ENCODE measurements at places on chromosomes 16 and 17.

DNA sequence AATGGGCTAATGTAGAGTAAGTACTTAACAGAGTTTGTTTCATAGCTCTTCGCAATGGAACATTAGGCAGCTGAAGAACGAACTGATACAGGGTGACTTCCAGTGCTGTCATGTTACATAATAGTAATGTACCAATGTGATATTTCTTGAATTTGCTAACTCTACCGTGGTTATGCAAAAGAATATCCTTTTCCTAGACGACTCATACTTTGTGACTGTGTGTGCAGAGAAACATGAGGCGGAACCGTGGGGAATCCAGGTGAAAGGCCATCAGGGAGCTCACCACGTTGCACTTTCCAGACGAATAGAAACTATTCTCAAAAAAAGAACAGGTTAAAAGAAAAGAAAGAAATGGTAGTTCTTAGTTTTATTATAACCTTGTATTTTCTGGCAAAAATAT, 13.2 kb downstream of the NOB1 start:
- DNase-seq, result no peak

DNA sequence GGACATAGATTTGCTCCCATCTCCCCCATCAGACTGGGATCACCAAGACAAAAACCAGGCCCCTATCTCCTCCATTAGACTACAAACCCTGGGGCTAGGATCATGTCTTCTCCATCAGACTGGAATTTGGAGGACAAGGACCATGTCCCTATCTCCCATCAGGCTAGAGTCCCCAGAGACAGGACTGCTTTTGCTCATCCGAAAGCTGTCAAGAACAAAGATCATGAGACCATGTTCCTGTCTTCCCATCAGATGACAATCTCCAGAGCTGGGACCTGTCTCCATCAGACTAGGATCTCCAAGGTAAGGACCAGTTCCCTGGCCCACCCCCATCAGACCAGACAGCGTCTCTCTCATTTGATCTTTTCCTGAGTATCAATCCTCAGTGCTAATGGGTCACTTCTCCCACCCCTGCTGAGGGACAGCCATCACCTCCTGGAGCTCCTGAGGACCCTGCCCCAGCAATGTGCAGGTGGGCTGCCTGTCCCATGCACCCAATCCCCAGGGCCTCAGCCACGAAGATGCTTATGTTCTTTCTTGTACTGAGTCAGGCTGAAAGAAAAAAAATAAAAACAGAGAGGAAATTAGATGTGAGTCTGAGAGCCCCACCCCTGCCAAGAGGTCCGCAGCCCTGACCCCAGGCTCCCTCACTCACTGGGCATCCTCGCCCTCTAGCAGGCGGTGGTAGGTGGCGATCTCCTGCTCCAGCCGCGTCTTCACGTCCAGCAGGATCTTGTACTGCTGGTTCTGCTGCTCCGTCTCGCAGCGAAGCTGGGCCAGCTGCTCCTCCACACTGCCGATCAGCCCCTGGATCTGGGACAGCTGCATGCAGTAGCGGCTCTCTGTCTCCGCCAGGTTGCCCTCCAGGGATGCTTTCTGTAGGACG, 90.3 kb downstream of the GOSR1 start:
- no peak for DNase-seq

- no peak for DNase-seq
Measured at GRCh38 chr16:2465653-2466415, 5.3 kb upstream of the NTN3 start.

DNA sequence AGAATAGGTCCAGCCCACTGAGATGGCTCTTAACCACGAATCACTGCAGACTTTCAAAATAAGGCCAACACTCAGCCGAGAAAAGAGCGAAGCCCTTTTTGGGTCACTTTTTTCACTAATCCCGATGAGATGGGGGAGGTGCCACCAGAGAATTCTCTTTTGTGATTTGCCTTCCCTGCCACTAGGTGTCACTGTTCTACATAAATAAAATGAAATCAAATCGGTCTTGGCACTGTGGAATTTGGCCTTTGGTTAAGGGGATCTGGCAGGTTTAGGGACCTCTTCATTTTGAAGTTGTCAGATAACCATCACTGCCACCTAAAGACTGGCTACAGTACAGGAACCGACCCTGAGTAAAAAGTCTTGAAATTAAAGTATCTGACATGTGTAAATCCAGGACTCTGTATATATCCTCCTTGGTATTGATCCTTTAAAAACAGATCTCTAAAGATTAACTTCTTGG, 147.0 kb downstream of the HS3ST4 start:
- DNase-seq, result peak; percentile 17

GRCh38 chr17:9224485-9224884, 203.2 kb downstream of the NTN1 start:
- no peak for DNase-seq

- no peak for DNase-seq
Measured at GRCh38 chr17:28327709-28328108, 7.6 kb downstream of the IFT20 start.

GRCh38 chr16:81627024-81627423, 152.1 kb upstream of the PLCG2 start:
- DNase-seq, result no peak

- DNase-seq, result no peak
Measured at GRCh38 chr16:87163637-87164036, 153.6 kb downstream of the C16orf95 start.

DNA sequence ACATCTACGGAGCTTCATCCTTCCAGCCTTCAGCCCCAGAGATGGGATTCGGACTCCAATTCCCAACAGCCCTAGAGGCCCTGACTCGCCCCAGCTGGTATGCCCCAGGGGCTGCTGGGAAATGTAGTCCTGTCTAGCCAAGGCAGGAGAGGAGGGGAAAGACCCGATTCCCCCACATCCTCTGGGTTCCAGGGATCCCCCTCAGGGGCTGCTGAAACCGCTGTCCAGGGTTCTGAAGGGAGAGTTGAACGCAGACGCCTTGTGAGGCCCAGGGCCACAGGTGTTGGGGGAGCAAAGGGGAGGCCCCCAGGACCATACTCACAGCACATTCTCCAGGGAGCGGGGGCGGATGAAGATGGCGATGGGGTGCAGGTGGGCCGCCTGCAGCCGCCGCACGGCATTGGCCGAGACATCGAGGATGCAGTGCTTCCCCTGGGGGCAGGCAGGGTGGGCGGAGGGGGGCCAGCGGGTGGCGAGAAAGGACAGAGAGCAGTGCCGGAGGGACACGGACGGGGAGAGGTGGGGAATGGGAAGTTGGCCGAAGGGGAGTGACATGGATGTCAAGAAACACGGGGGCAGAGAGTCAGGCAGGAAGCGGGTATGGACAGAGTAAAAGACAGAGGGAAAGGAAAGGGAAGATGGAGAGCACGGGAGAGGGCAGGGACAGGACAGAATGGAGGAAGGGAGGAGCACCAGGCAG, 12.6 kb upstream of the ASGR1 start:
- peak; percentile 25 for DNase-seq

GRCh38 chr17:57927048-57927723, 28.0 kb downstream of the CUEDC1 start:
- DNase-seq, result no peak

DNA sequence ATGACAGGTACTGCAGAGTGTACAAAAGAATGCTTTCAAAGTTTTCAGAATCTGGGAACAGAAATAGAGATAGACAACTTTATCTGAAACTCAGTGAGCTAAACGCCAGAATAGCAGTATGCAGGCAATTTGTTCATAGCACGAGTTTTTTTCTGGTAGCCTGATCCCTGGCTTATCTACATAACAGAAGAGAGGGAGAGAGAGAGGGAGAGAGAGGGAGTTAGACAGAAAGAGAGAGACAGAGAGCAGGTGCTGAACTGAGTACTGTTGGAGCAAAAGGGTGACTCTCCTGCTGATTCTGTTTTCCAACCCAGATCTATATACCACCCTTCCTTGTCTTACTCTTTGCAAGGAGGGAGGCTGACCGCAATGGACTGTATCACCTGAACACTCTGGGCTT, 388.0 kb upstream of the CA10 start:
- no peak for DNase-seq

DNA sequence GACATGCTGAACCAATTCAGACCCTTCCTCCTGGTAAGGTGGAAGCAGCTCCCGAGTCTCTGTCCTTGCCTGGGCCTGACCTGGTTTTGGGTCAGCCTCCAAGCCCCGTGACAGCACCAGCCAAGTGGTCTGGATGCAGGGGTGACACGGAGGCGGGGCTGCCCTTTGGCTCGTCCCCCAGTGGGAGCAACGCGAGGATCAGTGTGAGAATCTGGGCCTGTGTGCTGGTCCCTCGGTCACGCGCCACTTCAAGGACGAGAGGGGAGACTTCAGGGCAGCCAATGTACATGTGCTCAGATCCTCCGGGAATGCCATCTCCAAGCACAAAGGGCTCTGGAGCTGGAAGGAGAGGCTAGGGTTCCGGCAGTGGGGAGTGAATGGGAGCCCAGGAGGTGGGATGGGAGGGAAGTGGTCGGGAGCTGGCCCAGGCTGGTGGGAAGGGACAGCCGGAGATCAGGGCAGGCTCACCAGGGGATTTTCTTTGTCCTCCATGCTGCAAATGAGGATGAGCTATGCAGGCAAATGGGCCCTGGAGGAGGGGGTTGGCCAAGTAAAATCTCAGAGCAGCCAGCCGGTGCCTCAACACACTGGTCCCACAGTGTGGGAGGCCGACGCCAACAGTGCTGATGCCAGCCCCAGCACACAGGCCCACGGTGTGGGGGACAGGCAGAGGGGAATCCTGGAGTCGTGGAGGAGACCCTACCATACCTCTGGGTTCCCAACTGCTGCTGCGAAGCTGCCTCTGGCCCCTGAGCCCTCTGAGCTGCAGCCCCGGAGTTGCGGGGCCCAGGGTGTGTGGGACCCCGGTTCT, 4.2 kb upstream of the NDRG4 start:
- no peak for DNase-seq

DNA sequence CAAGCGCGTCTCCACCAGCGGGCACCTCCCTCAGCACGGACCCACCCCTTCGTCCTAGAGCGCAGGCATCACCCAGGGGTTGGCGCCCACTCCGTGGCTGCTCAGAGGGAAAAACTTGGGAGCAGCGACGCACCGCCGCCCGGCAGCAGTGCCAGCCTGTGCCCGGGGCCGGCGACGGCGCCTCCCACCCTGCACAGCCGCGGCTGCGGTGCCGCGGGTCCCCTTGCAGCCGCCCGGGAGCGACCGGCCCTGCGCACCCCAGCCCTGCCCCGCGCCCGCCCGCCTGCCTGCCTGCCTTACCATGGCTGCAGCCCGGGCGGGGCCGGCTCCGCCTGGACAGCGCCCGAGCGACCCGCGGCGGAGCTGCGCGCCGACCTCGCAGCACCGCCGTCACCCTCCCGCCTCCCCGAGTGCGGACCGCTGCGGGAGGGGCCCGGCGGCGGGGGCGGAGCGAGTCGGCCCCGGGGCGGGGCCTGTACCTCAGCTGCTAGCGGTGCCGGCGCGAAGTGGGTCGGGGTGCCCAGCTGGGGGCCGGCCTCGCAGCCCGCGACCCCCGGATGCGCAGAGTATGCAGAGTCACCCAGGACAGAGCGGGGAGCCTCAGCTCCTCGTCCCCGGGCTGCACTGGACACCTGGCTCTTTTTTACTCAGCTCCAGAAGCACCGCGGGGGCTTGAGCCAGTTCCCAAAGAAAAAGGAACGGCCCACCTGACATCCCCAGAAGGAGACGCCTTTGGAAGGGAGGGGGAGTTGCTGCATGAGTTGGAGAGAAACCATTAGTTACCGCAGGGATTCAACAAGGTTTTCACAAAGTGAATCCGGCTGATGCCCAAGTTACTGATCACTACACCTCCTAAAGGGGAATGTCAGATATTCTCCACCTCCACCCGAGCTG, 17.5 kb upstream of the MTMR4 start:
- peak; percentile 73 for DNase-seq

GRCh38 chr16:60481591-60481990, 1554.6 kb downstream of the CDH8 start:
- no peak for DNase-seq

DNA sequence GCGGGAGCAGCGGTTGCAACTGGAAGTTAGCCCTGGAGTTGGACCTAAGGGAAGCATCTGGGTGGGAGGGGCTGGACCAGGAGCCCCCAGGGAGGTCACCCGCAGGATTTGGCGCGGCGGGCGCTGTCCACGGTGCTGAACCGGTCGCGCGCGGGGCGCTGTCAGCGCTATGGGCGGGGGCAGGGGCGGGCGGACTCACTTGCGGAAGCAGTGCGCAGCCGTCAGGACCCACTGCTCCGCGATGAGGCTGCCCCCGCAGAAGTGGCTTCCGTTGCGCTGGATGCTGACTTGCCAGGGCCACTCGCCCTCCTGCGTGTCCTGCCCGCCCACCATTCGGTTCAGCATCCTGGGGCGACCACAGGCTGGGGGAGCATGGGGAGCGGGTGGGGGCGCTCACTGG, 4.5 kb downstream of the PRSS27 start:
- peak; percentile 81 for DNase-seq

GRCh38 chr16:88780142-88781062, 4.6 kb downstream of the PIEZO1 start:
- DNase-seq, result no peak

GRCh38 chr17:21363776-21364642, 12.1 kb upstream of the KCNJ12 start:
- DNase-seq, result no peak

DNA sequence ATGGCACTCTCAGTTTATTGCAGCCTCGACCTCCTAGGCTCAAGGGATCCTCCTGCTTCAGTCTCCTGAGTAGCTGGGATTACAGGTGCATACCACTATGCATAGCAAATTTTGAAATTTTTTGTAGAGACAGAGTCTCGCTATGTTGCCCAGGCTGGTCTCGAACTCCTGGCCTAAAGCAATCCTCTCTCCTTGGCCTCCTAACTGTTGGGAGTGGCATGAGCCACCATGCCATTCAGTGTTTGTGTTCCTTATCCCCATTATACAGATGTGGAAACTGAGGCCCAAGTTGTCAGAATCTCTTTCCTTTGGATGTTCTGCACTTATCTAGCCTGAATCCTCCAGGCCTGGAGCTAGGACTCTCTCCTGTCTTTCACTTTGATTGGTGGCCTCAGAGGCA, 40.8 kb upstream of the NKD1 start:
- no peak for DNase-seq

DNA sequence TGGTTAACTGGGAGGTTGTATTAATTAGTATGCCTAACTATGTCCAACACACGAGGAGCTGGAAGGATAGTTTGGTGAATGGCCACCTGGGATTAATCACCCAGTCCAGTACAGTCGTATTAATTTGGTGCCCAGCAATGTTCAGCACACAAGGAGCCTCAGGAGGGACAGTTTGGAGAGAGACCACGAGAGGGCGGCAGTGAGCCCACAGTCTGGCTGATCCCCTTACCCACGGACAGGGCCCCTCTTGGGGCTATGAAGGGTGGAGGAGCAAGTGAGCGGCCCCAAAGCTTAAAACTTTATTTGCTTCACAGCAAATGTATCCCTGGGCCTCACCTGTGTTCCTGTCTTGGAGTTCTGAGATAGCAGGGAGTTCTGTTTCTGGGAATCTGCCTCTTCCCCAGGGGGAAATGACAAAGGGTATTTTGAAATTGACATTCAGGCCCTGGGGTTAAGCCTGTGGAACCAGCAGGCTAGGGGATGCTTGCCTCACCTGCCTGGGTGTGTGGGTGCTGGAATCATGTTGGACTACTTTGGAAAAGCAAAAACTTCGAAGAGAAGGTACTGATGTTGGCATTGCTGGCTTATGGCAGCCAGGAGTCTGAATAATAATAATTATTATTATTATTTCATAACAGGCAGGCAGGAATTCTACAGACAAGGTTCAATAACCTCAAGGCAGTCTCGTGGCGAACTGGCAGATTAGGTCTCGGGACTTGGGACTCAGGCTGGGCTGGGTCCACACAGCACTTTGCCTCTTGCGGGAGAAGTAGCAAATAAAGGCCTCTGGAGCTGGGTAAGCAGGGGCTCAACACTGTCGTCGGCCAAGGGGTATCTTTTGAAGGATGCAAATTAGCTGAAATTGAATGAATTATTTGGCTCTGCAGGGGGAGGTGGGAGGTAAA, 227.6 kb upstream of the ASIC2 start:
- DNase-seq, result peak; percentile 28

All from activated naive CD4-positive, alpha-beta T cell treated with anti-CD3 and anti-CD28 coated beads, Interleukin-2, amount 50 U/mL, for 16 hours (primary cell).